NCI-H774 (cell line): ENCODE measurements at places on chromosomes 5 and 9.

DNA sequence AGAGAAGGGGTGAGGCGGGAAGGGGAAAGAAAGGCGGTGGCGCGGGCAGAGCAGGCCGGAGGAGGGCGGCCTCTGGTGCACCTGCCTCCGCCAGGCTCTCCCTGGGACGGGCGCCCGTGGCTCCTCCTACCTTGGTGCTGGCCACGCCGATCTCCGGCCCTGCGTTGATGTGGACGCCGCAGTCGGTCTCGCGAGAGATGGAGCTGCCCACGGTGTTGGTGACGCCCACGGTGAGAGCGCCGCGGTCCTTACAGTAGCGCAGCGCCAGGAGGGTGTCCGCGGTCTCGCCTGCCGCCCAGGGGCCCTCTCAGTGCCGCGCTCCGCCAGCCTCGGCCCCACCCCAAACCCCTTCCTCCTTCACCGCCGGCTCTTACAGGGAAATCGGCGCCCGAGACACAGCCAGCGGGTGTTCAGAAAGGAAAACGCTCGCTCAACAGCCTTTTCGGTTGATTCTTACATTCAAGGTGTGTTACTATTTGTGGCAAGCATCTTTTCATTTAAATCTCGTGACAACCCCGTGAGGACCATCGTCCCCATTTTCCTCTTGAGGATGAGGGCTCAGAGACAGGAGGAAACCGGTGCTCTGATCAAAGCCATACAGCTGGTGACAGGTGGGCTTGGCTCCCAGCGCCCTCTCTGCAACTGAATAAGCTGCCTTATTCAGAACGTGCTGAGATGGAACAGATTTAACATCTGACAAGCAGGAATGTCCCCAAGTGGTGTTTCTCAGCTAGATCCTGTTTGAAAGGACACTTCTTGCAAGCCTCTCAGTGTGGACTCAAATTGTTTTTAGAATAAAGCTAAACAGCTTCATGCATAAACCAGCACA, 22.0 kb upstream of the MAPK9 start:
- DNase-seq = no peak

GRCh38 chr9:99264070-99264680, 42.1 kb downstream of the SEC61B start:
- DNase-seq = no peak

- DNase-seq = no peak
These were observed 5.8 kb upstream of the C6 start for GRCh38 chr5:41218929-41219657.

GRCh38 chr9:38339087-38339486, 53.4 kb upstream of the ALDH1B1 start:
- no peak for DNase-seq

DNA sequence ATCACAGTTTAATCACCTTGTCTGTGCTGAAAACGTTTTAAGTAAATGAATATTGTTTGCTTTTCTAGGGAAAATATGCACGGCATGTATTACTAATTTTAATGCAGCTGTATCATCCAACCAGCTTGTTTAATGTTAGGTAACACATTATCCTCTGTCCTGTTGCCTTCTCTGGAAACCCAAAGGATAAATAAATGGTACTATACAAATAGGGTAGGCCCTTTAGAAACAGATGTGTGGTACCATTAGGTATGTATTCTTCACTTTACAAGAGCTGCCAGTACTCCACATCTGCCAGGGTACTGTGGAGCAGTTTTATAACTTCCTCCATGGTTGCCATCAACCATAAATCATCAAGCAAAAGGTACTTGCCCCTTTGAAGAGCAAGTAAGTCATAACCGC, 42.9 kb downstream of the FAF2 start:
- no peak for DNase-seq

GRCh38 chr9:30851600-30851999, 1532.8 kb upstream of the ACO1 start:
- no peak for DNase-seq

- DNase-seq = no peak
These were observed 45.9 kb upstream of the ANKRD31 start for GRCh38 chr5:75282581-75282980.

- no peak for DNase-seq
These were observed 70.3 kb downstream of the PHF2 start for GRCh38 chr9:93646640-93647178.

DNA sequence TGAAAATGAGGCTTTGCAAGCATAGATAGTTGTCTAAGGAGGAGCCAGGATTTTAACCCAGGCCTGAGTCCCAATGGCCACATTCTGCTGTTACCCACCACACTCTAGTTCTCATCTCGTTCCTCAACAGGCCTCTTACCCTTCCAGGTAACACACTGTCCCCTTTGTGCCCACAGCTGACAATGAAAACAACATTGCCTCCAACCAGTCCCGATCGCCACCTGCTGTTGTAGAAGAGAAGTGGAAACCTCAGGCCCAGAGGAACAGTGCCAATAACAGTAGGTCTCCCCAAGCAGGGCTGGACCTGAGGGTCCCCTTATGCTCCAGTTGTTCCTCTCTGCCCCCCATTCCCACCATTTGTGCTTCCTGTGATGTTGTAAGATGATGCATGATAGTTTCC, 30.4 kb downstream of the AMBP start:
- no peak for DNase-seq

DNA sequence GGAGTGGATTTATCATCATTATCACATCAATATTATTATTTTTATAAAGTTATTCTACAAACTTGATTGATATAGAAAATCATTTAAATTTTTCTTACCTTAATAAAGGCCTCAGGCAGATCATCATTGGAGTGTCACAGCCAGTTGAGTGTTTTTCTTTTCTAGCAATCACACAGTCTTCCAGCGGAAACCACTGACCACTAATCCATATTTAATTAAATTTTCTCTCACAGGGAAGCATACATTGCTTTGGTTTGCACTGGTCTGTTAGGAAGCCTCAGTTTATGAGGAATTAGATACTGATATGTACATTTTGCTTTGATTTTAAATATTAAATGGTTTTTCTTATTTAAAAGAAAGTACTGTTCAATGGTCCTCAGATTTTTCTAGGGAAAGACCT, 6.7 kb downstream of the SPZ1 start:
- DNase-seq = no peak
